ENCODE measurements at places on chromosomes 2 and 18.

DNA sequence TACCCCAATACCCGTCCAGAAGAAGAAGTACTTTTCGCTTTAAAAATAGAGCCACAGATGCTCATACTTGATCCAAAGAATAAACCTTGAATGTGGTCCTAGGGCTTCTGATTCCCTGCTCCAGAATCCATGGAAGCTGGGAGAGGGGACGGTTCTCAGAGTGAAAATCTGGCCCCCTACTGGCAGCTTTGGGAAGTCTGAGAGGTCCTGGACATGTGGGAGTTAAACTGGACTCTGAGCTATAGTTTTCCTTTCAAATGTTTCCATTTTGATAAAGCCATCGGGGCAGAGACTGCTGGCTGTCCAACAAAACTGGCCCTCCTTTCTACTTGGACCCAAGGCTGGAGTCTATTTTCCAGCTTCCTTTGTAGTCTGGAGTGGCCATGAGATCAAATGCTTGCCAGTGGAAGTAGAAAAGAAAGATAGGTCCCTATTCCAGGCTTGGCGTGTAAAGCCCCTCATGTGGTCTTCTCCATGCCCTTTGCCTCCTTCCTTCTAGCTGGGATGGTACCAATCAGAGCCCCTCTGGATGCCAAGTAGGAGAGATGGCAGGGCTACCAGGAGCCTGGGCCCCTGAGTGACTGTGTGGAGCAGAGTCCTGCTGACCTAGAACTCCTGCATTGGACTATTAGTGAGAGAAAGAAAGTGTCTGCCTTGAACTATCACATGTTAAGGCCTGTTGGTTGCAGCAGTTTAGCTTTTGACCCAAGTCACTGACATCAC lies 37.7 kb upstream of the TBC1D8 start:
- H3K36me3 ChIP-seq: no peaks in the 10 kb centered on the region
- no peaks in the 10 kb centered on the region for H3K27me3 ChIP-seq
- no peaks in the 10 kb centered on the region for H3K4me1 ChIP-seq
- H3K4me3 ChIP-seq: no peak overlapping the region
- H3K27ac ChIP-seq: no peak overlapping the region

- no peaks in the 10 kb centered on the region for H3K4me1 ChIP-seq
- H3K36me3 ChIP-seq: no peaks in the 10 kb centered on the region
- DNase-seq: no peak
- no peaks in the 10 kb centered on the region for H3K27me3 ChIP-seq
- no peak overlapping the region for H3K4me3 ChIP-seq
Observed at GRCh38 chr2:228318218-228318617, 136.7 kb upstream of the SPHKAP start.

GRCh38 chr18:2180586-2180985 lies 390.7 kb downstream of the METTL4 start:
- no peak for DNase-seq
- H3K4me1 ChIP-seq: no peaks in the 10 kb centered on the region
- no peaks in the 10 kb centered on the region for H3K27me3 ChIP-seq

GRCh38 chr18:6652098-6652497 lies 77.4 kb upstream of the ARHGAP28 start:
- no peak for DNase-seq
- H3K4me3 ChIP-seq: no peak overlapping the region
- no peaks in the 10 kb centered on the region for H3K4me1 ChIP-seq
- no peaks in the 10 kb centered on the region for H3K27me3 ChIP-seq
- no peaks in the 10 kb centered on the region for H3K36me3 ChIP-seq
- H3K27ac ChIP-seq: no peak overlapping the region

DNA sequence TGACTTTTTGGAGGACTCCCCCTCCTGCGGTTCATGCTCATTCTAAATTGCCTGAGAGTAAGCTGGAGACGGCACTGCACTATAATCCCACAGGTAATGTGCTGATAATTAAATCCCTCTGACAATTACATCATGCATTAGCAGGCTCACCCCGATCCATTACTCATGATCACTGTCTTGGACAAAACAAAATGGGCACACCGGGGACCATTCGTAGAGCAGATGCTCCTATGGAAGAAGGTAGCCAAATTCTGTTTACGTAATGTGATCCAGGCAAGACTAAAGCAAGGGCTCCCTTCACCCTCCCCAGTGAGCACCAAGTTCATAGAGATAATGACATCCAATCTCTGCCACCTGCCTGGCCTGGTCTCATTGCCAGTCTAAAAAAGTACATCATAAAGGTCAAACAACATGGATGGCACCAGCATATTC lies 657.1 kb upstream of the SOX11 start:
- H3K27me3 ChIP-seq: no peaks in the 10 kb centered on the region
- DNase-seq: peak; percentile 59
- H3K4me3 ChIP-seq: no peak overlapping the region
- H3K27ac ChIP-seq: peak overlapping the region; percentile 29
- no peaks in the 10 kb centered on the region for H3K36me3 ChIP-seq

GRCh38 chr2:217527590-217528202 lies 475.1 kb downstream of the TNS1 start:
- no peak overlapping the region for H3K4me3 ChIP-seq
- H3K36me3 ChIP-seq: no peaks in the 10 kb centered on the region
- DNase-seq: peak; percentile 22

DNA sequence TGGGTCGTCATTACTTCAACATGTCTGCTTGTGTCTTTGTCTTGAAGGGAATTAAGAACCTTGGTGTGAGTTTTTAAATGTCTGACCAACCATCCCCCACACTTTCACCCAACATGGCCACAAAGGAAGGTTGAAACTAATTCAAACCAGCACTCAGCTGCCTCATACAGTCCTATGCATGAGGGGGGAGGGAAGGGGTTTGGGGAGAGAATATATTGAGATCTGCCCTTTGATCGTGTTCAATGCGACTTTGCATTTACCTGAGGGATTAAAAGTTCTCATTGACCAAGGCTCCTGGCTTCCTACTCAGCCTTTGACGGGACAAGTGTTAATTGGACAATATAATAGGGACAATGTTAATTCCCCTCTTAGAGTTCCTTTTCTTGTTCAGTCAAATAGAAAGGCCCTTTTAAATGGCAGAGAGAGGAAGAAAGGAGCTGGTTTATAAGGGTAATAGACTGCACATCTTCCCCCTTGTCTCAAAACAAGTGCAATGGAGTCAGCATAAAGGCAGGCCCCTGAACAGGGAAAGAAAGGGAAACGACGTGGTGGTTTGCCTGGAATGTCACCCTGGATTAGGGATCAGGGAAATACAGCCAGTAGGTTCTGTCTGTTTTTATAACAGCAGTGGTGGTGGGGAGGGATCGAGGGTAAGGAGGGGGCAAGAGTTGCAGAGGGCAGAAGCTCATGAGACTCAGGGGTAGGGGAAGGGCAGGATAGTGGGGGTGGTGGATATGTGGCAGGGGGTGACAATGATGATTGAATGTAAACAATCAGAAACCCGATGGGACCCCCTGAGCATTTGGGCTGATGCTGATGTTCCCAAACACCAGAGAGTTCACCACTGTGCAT lies 198.7 kb downstream of the MYCN start:
- H3K27ac ChIP-seq: no peak overlapping the region
- DNase-seq: no peak
- no peak overlapping the region for H3K4me3 ChIP-seq
- no peaks in the 10 kb centered on the region for H3K4me1 ChIP-seq
- H3K36me3 ChIP-seq: no peaks in the 10 kb centered on the region
- no peaks in the 10 kb centered on the region for H3K27me3 ChIP-seq

DNA sequence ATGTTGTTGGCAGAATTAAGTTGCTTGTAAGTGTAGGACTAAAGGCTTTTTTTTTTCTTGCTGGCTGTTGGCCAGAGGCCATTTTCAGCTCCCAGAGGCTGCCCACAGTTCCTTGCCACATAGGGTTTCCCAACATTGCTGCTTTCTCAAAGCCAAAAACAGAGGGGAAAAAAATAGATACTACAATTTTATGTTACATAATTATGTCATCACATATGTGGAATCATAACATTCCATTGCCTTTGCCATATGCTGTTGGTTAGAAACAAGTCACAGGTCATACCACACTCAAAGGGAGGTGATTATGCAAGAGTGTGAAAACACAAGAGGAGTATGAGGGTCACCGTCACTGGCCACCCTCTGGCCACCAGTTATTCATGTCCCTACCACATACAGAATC lies 154.5 kb downstream of the RTN4 start:
- DNase-seq: no peak
- no peaks in the 10 kb centered on the region for H3K27me3 ChIP-seq
- H3K4me3 ChIP-seq: no peak overlapping the region
- no peak overlapping the region for H3K27ac ChIP-seq

- no peaks in the 10 kb centered on the region for H3K27me3 ChIP-seq
- no peaks in the 10 kb centered on the region for H3K36me3 ChIP-seq
- no peak overlapping the region for H3K27ac ChIP-seq
- DNase-seq: no peak
- no peaks in the 10 kb centered on the region for H3K4me1 ChIP-seq
Observed at GRCh38 chr2:20167356-20167755, 57.6 kb downstream of the SDC1 start.

GRCh38 chr2:122737429-122738077 lies 982.1 kb downstream of the TSN start:
- no peaks in the 10 kb centered on the region for H3K36me3 ChIP-seq
- no peak for DNase-seq
- no peaks in the 10 kb centered on the region for H3K27me3 ChIP-seq
- no peaks in the 10 kb centered on the region for H3K4me1 ChIP-seq
- H3K27ac ChIP-seq: no peak overlapping the region

DNA sequence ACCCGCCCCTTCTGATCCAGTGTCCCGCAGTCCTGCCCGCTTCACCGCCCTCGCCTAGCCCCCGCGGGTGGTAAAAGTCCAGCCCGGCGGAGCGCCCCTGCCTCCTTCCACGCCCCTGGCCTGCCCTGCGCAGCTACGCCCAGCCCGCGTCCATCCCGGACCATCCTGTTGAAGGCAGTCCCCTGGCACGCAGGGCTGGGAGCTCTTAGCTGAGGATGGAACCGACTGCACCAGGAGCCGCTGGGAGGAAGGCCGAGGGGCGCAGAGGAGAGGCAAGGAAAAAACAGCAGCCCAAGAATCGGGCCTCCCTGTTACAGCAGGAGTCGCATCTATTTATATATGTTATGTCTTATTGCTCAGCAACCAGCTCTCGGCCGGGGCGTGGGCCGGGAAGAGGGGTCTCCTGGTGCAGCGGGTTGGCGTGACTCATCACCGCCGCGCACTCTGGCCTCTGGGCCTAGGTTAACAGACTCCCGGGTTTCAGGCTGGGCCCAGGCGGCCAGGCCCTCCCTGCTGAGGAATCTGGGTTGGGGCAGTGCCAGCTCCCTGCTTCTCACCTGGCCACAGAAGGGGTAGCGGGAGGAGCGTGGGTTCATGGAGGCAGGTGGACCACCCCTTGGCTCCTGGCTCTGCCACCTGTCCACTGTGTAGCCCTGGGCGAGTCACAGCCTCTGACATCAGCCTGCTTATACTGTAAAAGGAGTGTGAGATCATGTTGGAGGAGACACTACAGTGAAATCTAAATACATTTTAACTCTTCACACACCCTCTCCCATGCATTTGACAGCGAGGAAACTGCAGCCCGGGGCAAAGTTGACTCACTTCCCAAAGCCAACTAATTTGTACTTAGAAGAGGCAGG lies 13.4 kb upstream of the MAP3K2 start:
- H3K4me1 ChIP-seq: peaks cover 14% of the 10 kb centered on the region
- H3K27ac ChIP-seq: no peak overlapping the region
- H3K36me3 ChIP-seq: no peaks in the 10 kb centered on the region
- no peaks in the 10 kb centered on the region for H3K27me3 ChIP-seq
- no peak for DNase-seq

GRCh38 chr2:238081561-238081960 lies 18.6 kb upstream of the ESPNL start:
- H3K4me1 ChIP-seq: no peaks in the 10 kb centered on the region
- no peaks in the 10 kb centered on the region for H3K27me3 ChIP-seq
- H3K36me3 ChIP-seq: peaks cover 26% of the 10 kb centered on the region
- DNase-seq: no peak
- no peak overlapping the region for H3K27ac ChIP-seq
- H3K4me3 ChIP-seq: no peak overlapping the region

DNA sequence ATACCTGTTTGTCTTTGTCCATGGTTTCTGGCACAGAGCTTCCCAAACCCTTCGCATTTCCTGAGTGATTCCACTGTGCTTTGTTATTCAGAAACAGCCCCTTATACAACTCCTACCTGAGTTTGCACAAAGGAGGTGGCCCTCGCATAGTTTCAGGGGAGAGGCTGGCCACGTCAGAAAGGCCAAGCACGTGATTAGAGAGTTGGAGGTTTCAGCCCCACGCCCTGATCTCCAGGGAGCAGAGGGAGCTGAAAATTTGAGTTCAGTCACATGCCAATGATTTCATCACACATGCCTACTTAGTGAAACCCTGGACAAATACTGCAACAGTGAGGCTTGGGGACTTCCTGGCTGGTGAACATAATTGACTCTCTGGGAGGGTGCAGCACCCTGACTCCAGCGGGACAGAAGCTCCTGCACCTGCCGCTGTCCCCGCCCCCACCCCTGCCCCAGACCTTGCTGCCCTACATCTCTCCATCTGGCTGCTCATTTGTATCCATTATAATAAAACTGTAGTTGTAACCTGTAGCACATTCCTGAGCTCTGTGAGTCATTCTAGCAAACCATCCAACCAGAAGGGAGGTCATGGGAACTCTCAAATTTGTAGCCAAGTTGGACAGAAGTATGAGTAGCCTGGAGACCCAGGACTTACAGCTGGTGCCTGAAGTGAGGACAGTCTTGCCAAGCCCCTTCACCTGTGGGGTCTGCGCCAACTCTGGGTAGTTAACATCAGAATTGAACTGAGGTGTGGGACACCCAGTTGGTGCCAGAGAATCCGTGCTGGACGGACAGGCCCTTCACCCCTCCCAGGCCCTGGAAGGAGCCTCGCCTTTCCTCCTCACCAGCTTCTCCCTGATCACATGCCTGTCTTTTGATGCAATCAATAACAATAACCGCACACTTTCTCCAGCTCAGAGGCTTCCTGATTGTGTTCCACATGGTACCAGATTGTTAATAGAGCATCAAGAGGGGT lies 224.3 kb downstream of the ANAPC1 start:
- H3K4me3 ChIP-seq: no peak overlapping the region
- peak overlapping the region; percentile 38 for H3K27ac ChIP-seq
- H3K36me3 ChIP-seq: no peaks in the 10 kb centered on the region

- H3K4me1 ChIP-seq: peaks cover 4% of the 10 kb centered on the region
- no peaks in the 10 kb centered on the region for H3K27me3 ChIP-seq
- no peak for DNase-seq
- no peak overlapping the region for H3K4me3 ChIP-seq
Observed at GRCh38 chr18:56112013-56112749, 524.2 kb upstream of the TCF4 start.

GRCh38 chr18:72235422-72235821 lies 308.7 kb downstream of the CBLN2 start:
- no peaks in the 10 kb centered on the region for H3K36me3 ChIP-seq
- DNase-seq: no peak
- no peak overlapping the region for H3K27ac ChIP-seq
- H3K4me1 ChIP-seq: no peaks in the 10 kb centered on the region
- no peaks in the 10 kb centered on the region for H3K27me3 ChIP-seq

DNA sequence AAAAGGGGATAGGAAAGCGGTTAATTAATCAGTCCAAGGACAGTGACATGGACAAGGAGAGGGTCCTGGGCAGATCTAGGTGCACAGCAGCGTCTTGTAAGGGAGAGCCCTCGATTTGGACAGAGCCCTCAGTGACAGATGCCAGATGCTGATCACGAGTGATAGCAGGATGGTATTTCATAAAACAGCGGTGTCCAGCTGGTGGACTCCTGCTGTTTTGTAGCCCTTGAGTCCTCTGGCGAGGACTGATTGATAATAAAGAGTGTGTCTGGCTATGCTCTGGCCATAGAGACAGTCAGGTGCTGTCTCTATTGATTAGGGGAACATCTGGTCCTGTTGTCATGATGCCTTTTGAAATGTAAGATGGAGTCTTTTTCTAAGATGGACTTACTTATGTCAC lies 180.7 kb downstream of the NCK2 start:
- H3K27me3 ChIP-seq: no peaks in the 10 kb centered on the region
- H3K4me3 ChIP-seq: no peak overlapping the region
- no peak for DNase-seq
- H3K4me1 ChIP-seq: no peaks in the 10 kb centered on the region
- H3K36me3 ChIP-seq: no peaks in the 10 kb centered on the region
